Occipital lobe (tissue), 3 donors: ENCODE measurements at places on chromosomes 5 and 9.

DNA sequence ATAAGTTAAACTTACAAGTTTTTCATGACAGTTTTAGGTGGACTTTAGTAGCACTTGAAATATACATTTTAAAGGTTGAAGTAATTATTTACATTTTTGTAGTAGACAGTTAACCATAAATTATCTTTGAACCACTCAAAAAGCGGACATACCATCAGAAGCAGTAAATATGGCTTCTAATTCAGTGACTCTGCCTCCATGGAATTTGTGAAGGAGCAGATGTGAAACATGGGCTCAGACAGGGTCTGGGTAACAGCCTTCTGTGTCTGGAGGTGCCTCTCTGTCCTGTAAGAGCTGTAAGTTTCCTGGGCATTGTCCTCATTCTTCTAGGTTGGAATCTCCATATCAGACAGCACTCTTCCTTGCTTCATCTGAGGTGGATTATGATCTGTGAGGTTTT is 12.4 kb downstream of the RLN2 start:
- DNase-seq, result no peak

GRCh38 chr5:132489051-132489770 is 1.4 kb downstream of the IRF1 start:
- no peak for DNase-seq

GRCh38 chr5:169281625-169282024 is 19.3 kb downstream of the SLIT3 start:
- DNase-seq, result no peak

GRCh38 chr9:15421990-15422371 is 695 bp upstream of the SNAPC3 start:
- no peak for DNase-seq

GRCh38 chr5:11700391-11700790 is 203.9 kb downstream of the CTNND2 start:
- DNase-seq, result no peak

GRCh38 chr9:6068983-6069382 is 53.6 kb upstream of the RANBP6 start:
- no peak for DNase-seq
